CD4-positive, alpha-beta T cell treated with Interleukin-17A for 1 hour (primary cell): ENCODE measurements at places on chromosomes 5 and 9.
A peak's percentile ranks its signal among the peaks of the same experiment; 100 is the strongest.

GRCh38 chr5:90602681-90603080 is 44.1 kb downstream of the ADGRV1 start:
- no peak for DNase-seq

DNA sequence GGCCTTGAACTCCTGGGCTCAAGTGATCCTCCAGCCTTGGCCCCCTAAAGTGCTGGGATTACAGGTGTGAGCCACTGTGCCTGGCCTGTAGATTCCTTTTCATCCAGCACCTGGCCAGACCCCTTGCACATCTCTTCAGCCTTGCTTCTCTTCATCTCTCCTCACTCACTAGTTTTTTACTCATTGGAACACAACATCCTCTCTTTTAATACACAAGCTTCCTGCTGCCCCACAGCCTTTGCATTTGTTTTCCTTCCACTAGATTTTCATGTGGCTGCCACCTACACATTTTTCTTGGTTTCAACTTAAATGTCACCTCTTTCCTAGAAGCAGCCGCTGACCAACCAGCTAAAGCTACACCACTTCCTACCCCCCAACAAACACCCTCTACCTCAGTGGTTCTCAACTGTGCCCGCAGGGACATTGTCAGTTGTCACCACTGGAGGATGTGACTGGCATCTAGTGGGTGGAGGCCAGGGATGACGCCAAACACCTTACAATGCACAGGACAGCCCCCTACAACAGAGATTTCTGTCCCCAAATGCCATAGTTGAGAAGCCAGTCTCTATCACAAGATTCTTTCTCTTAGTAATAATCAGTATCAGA is 33.7 kb downstream of the HAVCR1 start:
- peak; percentile 69 for DNase-seq

- DNase-seq = no peak
Measured at GRCh38 chr5:171659896-171660295, 125.7 kb upstream of the SMIM23 start.

DNA sequence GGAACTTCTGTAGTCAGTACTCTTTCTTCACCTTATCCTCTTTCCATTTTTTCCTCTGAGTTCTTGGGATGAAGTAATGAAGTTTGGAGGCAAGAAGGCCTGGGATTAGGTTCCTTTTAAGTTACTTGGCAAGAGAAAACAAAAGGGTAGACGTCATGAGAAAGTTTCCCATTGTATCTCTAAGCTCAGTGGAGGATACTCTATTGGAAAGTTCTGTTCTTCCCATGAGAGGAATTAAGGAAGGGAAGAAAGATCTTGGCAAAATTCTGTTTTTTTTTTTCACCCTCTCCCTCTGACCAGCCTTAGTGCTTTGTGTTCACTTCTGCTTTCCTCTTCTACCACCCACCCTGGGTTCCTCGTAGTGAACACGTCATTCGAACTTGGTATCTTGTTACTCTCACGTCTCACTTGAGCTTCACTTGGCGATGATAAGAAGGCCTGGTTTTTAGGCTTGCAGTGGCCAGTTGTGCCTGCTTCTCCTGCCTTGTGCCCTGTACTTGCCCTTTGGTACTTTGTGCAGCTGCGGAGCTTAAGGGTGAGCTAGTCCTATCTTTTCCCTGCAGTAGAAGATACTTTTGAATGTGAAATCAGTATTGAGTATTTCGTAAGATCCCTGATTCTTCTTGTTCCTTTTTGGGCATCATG is 67.0 kb downstream of the ARHGAP26 start:
- peak; percentile 7 for DNase-seq

GRCh38 chr9:109411798-109412352 is 86.2 kb downstream of the PTPN3 start:
- DNase-seq = peak; percentile 3
